ENCODE measurements at places on chromosomes 6 and 20. TPM values are rescaled to one million over a fixed set of nuclear protein-coding genes. Genes with fewer than 3 reads are reported as not detected.
A peak's percentile ranks its signal among the peaks of the same experiment; 100 is the strongest.

DNA sequence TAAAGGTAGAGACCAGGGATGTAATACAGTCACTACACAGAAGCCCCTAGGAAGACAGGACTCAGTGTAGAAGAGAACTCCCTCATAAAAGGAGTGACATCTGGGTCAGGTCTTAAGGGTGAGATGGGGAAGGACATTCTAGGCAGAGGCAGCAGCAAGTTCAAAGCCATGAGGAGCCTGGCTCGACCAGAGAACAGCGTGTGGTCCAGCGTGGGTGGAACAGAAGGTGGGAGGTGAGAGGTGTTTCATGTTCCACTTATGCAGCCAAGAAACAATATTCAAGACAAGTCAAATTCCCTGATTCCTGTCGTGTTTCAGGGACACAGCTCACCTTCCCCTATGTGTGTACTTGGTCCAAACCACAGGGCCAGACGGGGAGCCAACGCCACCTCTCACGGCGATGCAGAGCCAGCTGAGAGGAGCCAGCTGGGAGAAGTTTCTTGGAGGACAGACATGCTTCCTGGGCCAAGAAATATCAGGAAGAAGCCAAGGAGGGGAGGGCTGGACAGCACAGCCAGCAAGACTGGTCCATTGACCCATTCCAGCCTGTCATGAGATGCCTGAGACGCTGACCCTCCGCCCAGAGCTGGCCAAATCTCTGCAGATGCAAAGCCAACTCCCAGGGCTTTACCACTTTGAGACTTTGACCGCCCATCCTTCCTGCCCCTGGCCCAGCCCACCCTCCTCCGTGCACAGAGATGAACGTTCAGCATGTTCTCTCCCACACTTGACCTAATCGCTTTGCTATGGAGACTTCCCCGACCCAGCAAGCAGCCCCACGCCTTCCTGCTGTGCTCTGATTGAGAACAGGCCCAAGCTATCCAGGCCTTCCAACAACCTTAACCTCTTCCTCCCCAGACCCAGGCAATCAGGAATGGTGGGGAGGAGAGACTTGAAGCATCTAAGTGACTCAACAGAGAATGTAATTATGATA lies 113.8 kb downstream of the PRND start:
- DNase-seq = peak; percentile 46

The ADGB gene
- under 0.01 TPM for total RNA-seq

DNA sequence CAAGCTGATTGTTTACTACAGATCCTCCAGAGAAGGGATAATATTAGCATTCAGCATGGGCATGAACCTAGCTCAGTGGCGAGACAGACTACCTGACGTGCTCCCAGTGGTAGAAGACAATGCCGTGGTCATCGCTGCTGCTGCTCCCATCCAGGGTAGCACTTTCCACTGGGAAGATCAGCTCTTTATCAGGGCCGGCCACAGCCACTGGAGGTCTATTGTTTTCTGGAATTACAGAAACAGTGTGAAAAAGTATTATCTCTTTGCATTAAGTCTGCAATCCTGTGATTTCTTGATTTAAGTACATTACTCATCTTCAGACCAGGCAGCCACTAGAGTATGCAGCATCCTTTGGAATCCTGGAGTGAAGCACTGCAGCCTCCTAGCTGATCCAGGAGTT lies 75.0 kb downstream of the ALDH5A1 start:
- DNase-seq = no peak

DNA sequence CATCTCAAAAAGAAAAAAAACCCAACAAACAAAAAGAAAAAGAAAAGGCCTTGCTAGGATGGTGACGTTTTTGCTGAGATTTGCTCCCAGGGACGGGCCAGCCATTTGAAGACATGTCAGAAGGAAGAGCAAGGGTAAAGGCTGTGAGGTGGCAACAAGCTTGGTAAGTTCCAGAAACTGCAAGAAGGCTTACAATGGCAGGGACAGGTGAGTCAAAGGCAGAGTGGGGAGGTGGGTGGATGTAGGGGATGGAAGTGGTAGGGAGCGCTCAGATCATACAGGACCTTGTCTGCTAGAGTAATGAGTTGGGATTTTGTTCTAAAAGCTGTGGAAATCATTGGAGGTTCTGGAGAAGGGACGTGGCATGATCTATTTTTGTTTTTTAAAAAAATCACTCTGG lies 4.3 kb downstream of the KIF3B start:
- no peak for DNase-seq

DNA sequence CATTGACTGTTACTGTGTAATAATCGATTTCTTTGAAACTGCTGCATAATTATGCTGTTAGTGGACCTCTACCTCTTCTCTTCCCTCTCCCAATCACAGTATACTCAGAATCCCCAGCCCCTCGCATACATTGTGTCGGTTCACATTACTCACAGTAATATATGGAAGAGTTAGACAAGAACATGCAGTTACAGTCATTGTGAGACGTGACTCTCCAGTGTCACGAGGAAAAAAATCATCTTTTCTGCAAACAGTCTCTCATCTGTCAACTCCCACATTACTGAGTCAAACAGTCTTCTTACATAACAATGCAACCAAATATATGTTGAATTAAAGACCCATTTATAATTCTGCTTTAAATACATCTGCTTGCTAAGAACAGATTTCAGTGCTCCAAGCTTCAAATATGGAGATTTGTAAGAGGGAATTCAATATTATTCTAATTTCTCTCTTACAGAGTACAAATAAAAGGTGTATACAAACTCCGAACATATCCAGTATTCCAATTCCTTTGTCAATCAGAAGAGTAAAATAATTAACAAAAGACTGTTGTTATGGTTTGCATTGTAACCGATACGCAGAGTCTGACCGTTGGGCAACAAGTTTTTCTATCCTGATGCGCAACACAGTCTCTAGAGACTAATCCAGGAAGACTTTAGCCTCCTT lies 113.3 kb downstream of the TMEM242 start:
- DNase-seq = no peak

The RNF146 gene
- 121 TPM for total RNA-seq

DNA sequence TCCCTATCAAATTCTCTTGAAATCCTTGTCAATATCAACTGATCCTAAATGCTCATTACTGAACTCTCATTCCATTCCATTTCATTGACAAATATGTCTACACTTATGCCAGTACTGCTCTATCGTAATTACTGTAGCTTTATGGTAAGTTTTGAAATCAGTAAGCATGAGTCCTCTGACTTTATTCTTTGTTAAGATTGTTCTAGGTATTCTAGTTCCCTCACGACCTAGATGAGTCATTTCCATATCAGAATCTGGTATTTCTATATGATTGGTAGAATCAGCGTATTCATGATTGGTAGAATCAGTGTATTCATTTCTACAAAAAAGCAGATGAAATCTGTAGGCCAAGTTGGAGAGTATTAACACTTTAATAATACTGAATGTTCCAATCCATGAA lies 318.6 kb upstream of the RUNX2 start:
- DNase-seq = no peak

DNA sequence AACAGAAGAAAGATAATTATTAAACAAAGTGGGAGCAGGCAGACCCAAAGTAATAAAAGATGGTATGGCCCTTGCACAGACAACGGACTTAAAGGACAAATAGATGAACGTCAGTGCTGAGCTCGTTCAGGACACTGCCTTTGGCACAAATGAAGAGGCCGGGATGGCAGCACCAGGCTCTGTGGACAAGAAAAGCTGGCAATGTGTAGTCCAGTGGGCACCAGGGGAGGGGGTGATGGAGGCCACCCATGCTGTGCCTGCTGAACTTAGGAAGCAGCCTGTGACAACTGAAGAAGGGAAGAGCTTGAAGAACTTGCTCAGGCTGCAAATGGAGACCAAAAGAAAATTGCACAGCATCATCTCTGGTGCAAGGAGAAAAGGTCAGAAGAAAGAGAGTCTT lies 131.0 kb downstream of the ANKRD60 start:
- DNase-seq = no peak

GRCh38 chr20:51800060-51800871 lies 2.1 kb downstream of the SALL4 start:
- peak; percentile 55 for DNase-seq

GRCh38 chr6:161679980-161680538 lies 406.2 kb upstream of the AGPAT4 start:
- DNase-seq = no peak

The PFDN6 gene
- 31.0 TPM for total RNA-seq

DNA sequence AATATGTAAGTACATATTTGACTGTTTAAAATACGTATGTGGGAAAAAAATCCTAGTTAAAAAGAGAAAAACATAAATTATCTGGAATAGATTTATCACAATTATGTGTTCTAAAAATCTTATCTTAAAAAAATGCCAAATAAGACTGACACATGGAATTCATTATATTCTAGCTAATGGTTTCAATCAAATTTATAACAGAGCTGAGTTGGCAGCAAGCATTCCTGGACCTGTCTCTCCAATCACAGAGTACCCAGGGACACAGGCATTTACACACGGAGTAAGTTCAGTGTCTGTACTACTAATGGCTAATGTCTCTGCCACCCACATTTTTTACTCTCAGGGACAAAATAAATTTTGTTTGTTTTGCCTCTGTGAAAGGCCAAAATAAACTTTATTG lies 122.3 kb downstream of the RPS12 start:
- no peak for DNase-seq

- no peak for DNase-seq
Observed at GRCh38 chr20:17524560-17524959, 6.6 kb downstream of the BFSP1 start.

DNA sequence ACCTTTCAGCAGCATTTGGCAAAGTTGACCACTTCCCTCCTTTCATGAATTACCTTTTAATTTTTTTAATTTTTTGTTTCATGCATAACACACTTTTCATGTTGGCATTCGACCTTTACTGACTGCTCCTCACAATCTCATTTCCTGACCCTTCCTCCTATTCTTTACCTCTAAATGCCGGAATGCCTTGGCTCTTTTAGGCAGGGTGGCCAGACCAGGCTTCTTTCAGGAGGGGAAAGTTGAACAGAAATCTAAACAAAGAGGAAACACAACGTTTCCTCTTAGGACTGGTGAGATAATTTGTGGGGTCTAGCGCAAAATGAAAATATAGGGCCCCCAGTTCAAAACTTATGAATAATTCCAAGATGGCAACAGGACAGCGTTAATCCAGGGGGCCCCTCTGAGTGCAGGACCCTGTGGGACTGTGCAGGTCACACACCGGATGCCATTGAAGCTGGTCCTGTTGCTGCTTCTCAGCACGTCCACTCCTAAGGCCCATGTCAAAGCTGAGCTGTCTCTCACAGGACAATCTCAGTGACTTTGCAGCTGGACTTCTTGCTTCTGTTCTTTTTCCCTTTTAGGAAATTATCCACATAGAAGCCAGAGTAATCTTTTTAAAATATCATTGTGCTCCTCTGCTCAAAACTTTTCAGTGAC lies 313.8 kb downstream of the HDGFL1 start:
- no peak for DNase-seq

DNA sequence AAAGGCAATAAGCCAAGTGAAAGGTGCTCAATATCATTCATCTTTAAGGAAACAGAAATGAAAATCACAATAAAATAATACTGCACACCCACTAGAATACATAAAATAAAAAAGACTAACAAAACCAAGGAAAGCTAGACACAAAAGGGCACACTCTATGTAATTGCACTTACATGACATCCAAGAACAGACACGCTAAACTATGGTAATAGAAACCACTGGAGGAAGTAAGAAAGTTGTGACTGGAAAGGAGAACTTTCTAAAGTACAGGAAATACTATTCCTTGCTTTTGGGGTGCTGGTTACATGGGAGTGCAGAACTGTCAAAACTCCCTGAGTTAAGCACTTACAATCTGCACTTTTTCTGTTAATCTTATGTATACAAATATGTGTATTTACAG lies 253.7 kb upstream of the RUNX2 start:
- DNase-seq = no peak

DNA sequence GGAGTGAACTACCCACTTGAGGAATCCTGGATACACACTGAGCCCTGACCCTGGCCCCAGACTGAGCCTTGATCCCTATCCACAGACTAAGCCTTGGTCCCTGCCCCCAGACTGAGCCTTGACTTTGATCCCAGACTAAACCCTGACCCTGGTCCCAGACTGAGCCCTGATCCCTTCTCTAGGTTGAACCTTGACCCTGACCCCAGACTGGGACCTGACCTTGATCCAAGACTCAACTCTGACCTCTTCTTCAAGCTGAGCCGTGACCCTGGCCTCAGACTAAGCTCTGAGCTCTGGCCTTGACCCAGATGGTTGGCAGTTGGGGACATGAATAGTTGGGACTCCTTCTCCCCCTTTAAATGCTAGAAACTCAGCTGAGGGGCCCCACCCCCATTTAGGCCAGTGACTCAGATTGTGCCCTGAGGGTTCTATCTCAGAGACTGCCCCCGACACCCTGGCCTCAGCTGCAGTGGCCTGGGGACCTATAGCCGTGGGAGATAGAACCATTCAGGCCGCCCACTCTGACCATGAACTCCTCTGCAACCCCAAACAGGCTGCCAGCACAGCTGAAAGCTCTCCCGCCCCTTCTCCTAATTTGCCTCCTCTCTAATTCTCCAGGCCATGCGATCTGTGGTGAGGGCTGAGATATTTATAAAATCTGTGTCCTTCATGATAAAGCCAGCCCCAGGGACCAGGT lies 84.7 kb downstream of the DLGAP4 start:
- no peak for DNase-seq

GRCh38 chr6:109795994-109796555 lies 105.0 kb downstream of the FIG4 start:
- DNase-seq = no peak

Data from frontal cortex (tissue), 4 donors.